Thyroid gland (tissue), 4 donors: ENCODE measurements at places on chromosomes 2 and 18. TPM values are rescaled to one million over a fixed set of nuclear protein-coding genes. Genes with fewer than 3 reads are reported as not detected.
A peak's percentile ranks its signal among the peaks of the same experiment; 100 is the strongest.

- no peak for DNase-seq
Observed at GRCh38 chr2:64978514-64979268, 10.5 kb upstream of the SLC1A4 start.

- DNase-seq: no peak
Observed at GRCh38 chr2:171320208-171320621, 113.6 kb downstream of the METTL8 start.

DNA sequence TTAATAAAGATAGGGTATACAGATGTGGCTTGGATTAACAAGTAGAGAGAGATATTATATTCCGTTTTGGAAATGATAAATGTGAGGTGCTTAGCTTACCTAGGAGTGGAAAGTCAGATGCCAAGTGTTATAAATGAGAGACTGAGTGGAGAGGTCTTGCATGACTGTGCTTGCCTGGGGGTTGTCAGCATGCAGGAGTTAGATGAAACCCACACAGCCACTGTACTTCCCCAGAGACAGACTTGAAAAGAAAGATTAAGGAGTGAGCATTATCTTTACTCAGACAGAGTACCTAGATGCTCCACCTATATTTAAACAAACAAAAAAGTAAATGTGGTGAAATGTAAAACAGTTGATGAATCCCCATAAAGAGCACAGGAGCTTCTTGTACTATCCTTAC, 482.7 kb downstream of the RIT2 start:
- DNase-seq: no peak

The LAMA3 gene
- total RNA-seq: 8.7 TPM

The ATP8B1 gene
- total RNA-seq: 63.7 TPM

DNA sequence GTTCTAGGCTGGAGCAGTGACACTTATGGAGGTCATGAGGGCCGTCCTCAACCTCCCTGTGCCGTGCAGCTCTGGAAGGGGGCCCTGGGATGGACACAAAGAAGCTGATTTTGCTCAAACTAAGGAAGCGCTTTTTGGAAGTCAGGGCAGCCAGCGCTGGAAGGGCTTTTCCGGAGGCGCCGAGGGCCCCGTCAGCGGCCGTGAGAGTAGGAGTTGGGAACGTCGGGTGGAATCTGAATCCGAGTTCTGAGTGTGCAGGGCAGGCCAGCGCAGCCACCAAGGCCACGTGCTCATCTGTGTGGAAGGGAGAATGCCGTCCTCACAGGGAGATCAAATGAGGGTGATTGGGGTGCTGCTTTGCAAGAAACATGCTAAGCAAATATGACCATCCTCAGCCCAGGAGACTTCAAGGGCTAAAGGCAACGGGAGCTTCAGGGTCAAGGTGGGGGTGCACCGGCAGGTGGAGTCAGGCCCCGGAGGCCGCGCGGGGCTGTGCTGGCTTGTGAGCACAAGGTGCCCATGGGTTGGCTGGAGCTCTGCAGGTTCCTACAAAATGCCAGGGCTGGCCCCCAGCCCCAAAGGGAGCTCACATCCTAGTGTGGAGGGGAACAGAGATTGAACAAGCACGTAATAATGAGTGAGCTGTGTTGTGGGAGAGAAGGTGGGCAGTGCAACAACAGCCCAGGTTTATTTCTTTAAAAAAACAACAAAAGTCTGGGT, 70.4 kb upstream of the HPCAL1 start:
- DNase-seq: no peak

DNA sequence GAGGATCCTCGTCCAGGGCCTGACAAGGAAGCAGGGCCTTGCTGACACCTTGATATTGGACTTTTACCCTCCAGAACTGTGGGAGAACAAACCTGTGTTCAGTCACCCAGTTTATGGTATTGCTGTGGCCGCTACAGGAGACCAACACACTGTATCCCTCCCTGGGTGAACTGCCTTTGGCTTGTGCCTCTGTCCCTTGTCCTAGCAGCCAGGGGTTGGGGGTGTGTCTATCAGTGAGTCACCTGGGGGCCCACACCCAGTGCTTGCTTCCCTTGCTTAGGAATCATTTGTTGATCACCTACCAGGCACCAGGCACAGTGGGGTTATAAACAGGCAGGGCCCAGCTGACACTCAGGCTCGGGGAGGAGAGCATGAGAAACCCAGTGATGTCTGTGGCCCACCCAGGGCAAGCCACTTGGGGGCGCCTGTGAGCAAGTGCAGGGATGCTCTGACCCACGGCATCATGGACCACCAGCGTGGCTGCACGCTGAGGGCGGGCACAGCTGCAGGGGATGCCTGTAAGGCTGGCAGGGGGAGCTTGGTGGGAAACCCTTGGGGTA, 17.1 kb downstream of the TMEM185B start:
- no peak for DNase-seq

The ALPI gene
- total RNA-seq: not detected

- peak; percentile 15 for DNase-seq
Observed at GRCh38 chr2:221255862-221256261, 316.2 kb downstream of the EPHA4 start.

DNA sequence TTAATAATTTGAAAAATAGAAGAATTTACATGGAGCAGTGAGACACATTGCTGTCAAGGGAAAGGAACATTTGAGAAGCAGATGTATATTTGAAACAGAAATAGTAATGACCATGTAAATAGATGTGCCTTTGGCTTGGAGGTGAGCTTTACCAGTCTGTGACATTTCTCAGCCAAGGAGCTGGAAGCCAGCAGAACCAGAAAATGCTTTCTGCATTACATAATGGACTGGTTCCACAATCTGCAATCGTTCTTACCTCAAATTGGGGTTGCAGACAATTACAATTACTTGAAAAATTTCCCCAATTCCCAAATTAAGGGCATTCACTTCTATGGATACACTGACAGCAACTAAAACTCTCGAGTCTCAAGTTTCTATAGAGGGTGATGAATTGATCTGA, 59.7 kb downstream of the HNMT start:
- no peak for DNase-seq
